Dermis blood vessel endothelial cell (primary cell): ENCODE measurements at places on chromosomes 2 and 18. TPM values are rescaled to one million over a fixed set of nuclear protein-coding genes. Genes with fewer than 3 reads are reported as not detected.

The VSNL1 gene
- 0.14 TPM in 1 of 2 replicates, not detected in the other for total RNA-seq

DNA sequence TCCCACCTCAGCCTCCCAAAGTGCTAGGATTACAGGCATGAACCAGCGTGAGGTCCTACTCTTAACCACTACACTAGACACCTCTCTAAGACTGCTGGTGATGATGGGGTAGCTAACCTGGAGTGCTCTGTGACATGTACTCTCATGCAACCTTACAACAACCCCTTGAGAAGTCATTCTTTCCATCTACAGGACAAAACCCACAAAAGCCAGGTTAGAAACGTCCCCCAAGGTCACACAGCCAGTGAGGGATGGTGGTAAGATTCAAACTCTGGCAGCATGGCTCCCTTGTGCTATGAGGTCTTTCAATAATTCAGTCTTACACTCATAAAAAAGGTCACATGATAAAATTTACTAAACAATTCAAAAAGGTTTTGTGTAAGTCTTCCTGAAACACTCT lies 94.8 kb upstream of the SERTAD2 start:
- DNase-seq, result peak; percentile 19

GRCh38 chr2:134119713-134120405 lies 134.0 kb upstream of the MGAT5 start:
- DNase-seq, result peak; percentile 94

DNA sequence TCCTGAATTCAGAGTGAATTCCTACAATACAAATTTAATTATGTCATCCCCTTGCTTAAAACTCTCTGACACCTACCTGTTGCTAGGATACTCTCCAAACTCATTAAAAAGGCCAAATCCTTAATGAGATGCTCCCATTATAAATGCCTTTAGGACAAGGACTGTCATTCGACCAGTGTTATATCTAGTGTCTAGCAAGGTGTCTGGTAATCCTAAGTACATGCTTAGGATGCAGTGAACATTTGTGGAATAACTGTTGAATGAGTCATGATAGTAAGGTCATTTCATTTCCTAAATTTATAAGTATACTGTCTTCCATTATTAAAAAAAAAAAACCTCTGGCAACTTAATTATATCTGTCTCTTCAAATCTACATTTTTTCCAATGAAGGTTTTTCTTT lies 588.9 kb upstream of the NRXN1 start:
- peak; percentile 21 for DNase-seq

DNA sequence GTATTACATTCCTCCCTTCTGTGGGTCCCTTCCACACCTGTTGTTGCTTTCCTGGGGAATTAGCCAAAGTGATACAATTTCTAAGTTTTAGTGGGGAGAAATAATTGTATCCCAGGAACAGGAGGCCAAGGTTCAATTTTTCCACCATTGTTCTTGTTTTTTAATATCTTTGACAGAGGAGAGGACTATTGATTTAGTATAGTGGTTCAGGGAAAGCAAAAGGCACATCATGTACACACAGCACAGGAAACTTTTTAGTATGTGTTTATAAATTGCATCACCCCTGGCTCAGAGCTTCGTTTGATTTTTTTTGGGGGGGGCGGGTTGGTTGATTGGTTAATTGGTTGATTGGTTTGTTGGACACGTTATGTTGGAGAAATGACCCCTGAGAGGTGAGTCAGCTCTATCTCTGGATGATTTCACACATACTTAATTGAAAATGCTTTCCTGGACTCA lies 431.6 kb downstream of the PID1 start:
- DNase-seq, result no peak

DNA sequence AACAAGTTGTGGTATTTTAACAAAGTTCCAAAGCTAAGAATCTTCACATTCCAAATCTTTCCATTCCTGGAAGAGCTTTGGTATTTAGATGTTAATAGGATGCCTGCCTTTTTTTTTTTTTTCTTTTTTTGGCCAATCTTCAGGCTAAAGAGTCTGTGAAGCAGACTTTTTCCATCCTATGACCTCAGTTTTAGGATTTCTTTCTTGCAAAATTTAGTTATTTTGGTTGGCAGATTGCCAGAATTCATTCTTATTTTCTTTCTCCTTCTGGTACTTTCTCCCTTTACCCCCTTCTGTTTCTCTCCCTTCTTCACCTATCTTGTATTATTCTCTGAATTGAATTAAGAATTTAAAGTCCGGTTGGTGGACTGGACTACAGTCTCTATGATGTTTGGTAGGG lies 217.8 kb upstream of the REV1 start:
- DNase-seq, result no peak

DNA sequence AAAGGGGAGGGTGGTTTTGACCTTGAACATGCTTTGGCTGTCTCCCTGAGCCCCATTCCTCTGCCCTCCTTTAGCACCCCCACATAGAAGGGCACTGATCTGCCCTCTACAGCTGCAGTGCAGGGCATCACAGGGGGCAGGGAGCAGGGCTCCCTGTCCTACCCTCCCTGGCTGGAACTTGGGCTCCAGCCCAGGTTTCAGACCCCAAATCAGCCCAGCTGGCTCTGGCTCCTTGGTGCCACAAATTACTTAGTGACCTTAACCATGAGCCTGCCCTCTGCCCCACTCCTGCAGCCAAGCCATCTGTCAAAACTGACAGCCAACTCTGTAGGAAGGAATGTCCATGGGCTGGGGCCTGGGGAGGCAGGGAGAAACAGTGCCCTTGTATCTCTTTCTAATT lies 105.6 kb downstream of the MAPK4 start:
- DNase-seq, result no peak

The ANO7 gene
- total RNA-seq, result 0.34 and 1.1 TPM in 2 replicates

GRCh38 chr2:222792001-222792611 lies 68.7 kb upstream of the ACSL3 start:
- DNase-seq, result peak; percentile 55

- DNase-seq, result no peak
These were observed 196.4 kb downstream of the TNS1 start for GRCh38 chr2:217806482-217806765.

The ADCYAP1 gene
- total RNA-seq, result not detected in 2 replicates

GRCh38 chr2:222038067-222038802 lies 260.6 kb downstream of the PAX3 start:
- no peak for DNase-seq

DNA sequence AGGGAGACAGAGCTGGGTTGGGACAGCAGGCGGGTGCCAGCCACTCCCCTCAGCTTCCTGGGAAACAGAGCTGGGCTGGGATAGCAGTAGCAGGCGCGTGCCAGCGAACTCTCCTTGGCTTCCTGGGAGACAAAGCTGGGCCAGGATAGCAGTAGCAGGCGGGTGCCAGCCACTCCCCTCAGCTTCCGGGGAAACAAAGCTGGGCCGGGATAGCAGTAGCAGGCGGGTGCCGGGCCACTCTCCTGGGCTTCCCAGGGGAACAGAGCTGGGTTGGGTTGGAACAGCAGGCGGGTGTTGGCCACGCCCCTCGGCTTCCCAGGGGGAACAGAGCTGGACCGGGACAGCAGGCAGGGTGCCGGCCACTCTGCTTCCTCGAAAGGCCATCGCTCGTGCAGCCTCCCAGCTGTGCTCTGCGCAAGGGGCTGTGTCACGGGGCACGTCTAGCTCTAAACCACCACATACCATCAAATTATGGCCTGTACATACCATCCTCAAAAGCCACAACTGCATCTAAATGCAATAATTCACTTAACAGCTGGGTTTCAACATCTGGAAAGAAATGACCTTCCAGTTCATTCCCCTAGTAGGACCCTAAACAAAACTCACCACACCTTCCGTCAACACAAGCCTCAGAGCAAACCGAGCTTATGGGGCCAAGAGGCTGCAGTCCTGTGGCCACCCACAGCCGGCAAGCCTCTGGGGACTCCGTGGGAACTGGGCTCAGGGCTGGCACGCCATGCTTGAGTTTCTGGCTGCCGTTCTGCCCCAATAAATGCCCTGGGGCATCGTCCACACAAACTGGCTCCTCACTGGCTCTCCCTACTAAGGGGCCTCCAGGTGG lies 228.3 kb downstream of the TWIST2 start:
- DNase-seq, result no peak

The IL36A gene
- total RNA-seq, result not detected in 2 replicates

- no peak for DNase-seq
These were observed 13.2 kb downstream of the NRP2 start for GRCh38 chr2:205695460-205695991.

DNA sequence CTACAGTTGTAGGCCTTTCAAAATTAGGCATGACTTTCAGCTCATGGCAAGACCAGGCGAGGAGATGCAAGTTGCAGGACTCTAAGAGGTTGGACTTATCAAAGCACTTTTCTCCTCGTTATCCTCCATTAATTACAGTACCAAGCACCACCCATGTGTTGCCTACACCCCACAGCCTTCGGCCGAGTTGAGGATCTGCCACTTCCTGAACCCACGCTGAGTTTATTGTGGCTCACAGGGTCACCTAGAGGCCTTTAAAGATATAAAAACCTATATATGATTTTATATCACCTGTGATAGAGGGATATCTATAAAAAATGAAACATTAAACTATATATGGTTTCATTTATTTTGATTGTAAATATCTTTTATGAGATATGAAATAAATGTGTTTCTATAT lies 2.6 kb downstream of the UGT1A10 start:
- DNase-seq, result no peak

- DNase-seq, result peak; percentile 21
These were observed 15.2 kb downstream of the CDKL4 start for GRCh38 chr2:39228413-39229209.

GRCh38 chr18:49142216-49142615 lies 191.5 kb upstream of the SMAD7 start:
- DNase-seq, result no peak

The CD8A gene
- total RNA-seq, result 0.05 TPM in 1 of 2 replicates, not detected in the other

The LBX2 gene
- total RNA-seq, result 0.98 and 2.9 TPM in 2 replicates

DNA sequence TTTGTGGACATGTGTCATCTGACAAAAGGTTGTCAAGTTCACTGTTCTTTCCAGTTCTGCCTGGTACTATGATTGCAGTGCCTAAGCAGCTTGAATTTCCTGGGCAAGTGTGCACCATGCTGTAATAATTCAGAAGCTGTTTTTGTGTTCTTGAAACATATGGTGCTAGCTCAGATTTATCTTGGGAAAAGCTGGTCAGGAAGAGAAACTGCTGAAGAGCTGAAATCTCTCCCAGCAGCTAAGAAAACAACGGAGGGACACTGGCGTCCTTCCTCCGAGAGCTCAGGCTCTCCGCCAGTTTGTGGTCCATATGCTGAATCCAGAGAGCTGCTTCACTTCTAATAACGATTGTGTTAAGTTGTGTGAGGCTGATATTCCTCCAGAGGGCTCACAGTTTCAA lies 642.0 kb downstream of the DPP10 start:
- no peak for DNase-seq

The CYTIP gene
- 0.14 TPM in 1 of 2 replicates, not detected in the other for total RNA-seq

The CASP10 gene
- 68.7 and 94.8 TPM in 2 replicates for total RNA-seq

The SIX3 gene
- total RNA-seq, result not detected in 2 replicates

The CPS1 gene
- 0.42 and 0.85 TPM in 2 replicates for total RNA-seq

- no peak for DNase-seq
These were observed 120.1 kb upstream of the PXDN start for GRCh38 chr2:1864301-1864980.

DNA sequence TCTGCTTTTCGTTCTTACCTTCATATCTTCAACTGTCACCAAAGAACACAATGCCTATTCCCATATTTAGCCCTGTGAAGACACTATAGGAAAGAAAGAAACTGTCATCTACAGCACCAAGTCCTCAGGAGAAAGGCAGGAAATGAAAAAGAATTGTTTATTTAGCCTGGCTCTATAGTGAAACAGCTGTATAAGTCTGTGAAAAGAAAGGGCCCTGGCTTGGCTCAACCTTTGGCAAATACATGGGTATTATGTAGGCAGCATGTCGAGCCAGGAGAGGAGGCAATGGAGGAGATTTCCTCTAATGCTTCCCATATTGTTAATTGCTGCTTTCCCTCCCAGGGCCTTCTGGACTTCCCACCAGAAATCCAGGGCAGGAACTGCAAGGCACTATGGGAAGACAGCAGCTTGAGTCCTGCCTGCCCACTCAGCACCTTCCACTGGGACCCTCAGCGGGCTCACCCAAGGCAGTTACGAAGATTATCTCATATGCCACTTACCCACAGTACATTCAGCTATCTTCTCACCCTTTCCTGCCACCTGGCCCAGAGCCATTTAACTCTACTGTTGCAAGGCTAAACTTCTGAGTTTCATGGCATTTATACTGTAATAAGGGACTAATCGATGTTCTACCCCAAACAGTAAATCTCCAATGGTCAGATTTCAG lies 30.1 kb downstream of the SLC8A1 start:
- DNase-seq, result peak; percentile 36

DNA sequence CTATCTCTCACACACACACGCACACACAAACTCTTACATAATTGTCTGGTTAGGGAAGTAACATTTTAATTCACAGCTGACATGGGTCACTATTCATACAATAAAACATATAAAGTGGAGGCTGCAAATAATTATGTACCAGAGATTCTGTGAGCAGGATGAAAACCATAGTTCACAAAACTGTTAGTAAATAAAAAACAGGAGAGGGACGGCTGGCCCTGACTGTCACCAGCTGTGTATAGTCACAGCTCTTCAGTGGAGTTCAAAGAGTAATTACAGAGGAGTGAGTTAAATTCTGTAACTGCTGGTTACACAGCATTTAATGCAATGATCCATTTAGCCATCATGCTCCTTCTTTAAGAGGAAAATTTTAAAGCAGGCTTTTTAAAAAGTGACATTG lies 76.9 kb downstream of the NRXN1 start:
- no peak for DNase-seq

- DNase-seq, result no peak
These were observed 112.8 kb upstream of the SLC39A10 start for GRCh38 chr2:195543902-195544894.

DNA sequence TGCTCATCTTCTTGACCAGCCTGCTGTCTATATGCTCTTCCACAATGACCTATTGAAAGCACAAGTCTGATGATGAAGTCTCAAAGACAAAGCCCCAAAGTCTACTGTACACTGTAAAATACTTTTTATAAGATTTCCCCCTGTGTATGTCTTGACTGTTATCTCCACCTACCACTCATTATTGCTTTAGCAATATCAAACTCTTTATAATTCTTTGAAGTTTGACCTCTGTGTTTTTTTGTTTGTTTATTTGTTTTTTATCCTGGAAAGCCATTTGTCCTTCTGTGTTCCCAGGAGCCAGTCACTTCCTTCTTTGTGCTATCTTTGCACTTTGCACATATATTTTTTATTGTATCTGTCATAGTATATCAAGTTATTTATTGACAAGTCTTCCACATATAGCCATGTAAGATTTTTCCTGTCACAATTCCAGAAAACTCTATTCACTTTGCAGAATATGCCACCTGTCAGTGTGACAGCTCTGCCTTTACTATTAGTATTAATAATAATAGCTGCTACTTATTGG lies 66.3 kb downstream of the RND3 start:
- DNase-seq, result no peak

DNA sequence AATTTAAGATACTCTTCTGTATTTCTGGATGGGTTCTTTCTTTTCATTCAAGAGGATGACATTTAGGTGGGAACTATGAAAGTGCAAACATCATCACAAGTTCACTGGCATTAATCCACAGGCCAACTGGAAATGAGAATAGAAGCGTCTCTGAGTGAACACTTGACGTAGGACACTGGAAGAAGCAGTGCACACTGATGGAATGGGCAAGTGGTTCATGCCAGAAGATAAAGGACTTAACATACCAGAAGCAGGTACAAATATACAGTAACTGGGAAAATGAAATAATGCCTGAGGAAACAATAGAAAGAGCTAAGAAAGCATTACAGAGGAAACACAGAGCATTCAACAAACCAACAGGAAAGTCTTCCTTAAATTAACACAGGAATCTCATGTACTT lies 120.9 kb upstream of the CCDC195 start:
- peak; percentile 72 for DNase-seq
